ENCODE measurements at places on chromosomes 4 and X.

- DNase-seq: peak; percentile 1
Observed at GRCh38 chr4:159103384-159103990, 608 bp downstream of the RAPGEF2 start.

GRCh38 chrX:125786316-125786715, 379.8 kb downstream of the DCAF12L2 start:
- DNase-seq: no peak

- DNase-seq: no peak
Observed at GRCh38 chr4:7917669-7918068, 22.0 kb downstream of the AFAP1 start.

- DNase-seq: no peak
Observed at GRCh38 chrX:152343306-152343705, 107.8 kb downstream of the GABRA3 start.

GRCh38 chrX:93791304-93791703, 117.3 kb downstream of the FAM133A start:
- DNase-seq: no peak

DNA sequence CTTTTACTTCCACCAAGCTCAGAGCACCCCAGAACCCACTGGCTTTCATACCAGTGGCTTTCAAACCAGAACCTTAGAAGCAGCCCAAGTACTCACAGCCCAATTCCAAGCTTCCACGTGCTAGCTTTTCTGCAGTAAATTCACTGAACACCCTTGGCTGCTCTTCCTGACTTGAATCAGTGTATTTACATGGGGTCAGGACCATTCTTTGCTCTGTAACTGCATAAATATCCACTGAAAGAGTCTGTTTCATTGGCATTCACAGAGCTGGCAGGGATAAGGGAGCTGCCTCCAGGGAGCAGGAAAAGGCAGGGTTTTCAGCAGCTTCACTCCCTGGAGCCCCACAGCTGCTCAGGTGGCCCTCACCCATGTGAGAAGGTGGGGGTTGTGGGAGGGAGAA, 43.8 kb downstream of the RAI2 start:
- no peak for DNase-seq
